ENCODE measurements at places on chromosomes 3 and 15.

DNA sequence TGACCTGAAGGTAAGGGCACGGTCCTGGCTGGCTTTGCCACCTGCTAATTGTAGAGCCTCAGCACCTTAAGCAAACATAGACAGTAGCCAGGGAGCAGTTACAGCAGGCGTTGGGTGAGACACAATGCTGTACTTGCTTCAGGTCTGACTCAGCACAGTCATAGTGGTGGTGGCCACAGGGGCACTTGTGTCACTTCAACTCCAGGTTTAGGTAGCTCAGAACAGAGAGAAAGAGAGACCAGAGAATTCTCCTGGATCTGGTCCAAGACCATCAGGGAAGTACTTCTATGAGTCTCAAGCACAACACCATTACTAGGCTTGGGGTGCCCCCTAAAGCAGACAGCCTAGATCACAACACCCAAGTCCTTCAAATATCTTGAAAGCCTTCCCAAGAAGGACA lies 204.4 kb downstream of the OTOL1 start:
- DNase-seq = no peak

GRCh38 chr15:97995192-97995591 lies 34.7 kb downstream of the ARRDC4 start:
- DNase-seq = no peak

DNA sequence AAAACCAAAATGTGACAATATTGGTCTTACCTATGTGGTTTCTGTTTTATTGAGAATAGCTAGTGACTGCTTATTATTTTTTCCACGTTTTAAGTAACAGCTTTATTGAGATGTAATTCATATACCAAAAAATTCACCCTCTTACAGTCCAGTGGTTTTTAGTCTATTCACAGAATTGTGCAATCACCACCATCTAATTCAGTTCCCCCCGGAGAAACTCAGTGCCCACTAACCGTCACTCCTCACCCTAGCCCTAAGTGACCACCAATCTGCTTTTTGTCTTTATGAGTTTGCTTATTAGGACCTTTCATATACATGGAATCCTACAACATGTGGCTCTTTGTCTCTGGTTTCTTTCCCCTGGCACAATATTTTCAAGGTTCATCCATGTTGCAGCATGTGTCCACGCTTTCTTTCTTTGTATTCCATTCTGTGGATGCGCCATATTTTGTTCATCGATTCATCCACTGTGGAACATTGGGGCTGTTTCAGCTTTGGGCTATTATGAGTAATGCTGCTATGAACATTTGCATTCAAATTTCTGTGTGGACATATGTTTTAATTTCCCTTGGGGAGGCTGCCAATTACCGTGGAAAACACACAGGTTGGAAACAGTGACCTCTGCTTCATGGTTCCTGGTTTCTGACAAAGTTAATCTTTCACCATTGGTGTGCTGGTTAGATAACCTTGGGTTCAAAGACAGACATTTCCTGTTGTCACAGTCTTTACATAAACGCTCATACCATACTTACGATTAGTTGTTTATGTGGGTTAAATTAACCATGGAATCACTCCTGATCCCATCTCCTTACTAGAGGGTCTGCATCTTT lies 3.2 kb upstream of the BCL2L10 start:
- no peak for DNase-seq

DNA sequence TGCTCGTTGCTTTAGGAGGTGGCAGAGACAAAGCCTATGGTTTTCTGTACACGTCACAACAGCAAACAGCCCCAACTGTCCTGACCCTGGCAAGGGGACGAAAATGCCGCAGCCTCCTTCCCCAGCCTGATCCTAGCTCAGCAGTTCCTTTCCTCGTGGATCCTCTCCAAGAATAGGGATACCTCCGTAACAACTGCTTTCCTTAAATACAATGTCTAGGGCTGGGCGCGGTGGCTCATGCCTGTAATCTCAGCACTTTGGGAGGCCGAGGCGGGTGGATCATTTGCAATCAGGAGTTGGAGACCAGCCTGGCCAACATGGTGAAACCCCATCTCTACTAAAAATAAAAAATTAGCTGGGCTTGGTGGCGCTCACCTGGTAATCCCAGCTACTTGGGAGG lies 17.0 kb downstream of the MAP6D1 start:
- DNase-seq = no peak

DNA sequence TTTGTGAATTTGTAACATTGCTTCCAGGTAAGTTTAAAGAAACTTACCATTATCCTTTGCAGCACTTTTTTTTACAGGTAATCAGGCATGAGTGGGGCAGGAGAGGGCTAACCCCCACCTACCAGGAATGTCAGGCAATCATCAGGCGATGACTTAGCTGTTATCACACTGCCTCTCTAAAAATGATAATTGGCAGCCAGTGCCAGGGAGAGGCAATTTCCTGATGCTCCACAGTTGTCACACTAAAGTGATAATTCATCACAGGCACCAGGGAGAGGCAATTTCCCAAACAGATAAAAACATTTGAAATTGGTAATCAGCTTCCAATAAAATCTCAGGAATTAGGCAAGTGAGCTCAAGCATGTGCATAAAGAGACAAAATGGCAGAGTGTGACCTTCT lies 26.3 kb downstream of the NSUN3 start:
- no peak for DNase-seq

- no peak for DNase-seq
Measured at GRCh38 chr3:128849911-128850455, 29.4 kb upstream of the ACAD9 start.

GRCh38 chr3:125358923-125359322 lies 16.2 kb downstream of the ZNF148 start:
- DNase-seq = no peak

- DNase-seq = no peak
Measured at GRCh38 chr3:101195951-101196713, 124.2 kb downstream of the IMPG2 start.

DNA sequence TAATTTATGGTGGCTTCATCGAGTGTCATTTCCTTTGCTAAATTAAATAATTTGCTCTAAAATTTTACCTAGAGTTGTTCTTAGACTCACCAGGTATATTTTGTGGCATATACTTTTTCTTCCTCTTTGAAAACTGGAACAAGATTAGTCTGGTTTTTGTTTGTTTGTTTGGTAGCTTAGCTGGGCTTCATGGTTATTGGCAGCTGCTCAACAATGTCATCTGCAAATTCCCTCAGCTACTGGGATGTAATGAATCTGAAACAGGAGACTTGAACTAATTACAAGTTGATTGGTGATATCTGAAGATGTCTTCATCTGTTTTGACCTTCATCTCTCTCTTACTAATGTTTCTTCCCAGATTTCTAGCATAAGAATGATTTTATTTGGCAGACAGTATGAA lies 270.5 kb upstream of the P2RY1 start:
- DNase-seq = no peak
